CD4-positive, alpha-beta T cell treated with Interleukin-4 for 4 hours (primary cell): ENCODE measurements at places on chromosomes 2 and 18.

GRCh38 chr2:76332871-76333270, 622.2 kb upstream of the GCFC2 start:
- no peak for DNase-seq

- DNase-seq, result no peak
Measured at GRCh38 chr18:60391571-60392226, 19.1 kb upstream of the MC4R start.

DNA sequence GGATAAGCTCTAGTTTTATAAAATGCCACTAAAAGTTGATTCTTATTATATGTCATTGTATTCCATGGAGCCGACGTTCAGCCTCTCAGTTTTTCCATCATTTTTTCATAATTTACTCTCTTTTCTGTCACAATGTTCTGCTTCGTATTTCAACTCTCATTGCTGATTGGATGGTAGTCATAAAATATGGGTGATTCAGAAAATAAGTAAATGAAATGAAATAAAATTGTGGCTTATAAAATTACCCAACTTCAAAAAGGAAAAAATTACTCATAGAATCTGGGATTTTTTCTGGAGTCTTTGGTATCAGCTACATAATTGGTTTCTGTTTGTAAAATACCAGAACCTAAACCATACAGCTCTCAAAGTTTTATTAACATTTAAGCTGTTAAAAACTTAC, 139.7 kb upstream of the ITGA4 start:
- DNase-seq, result no peak

DNA sequence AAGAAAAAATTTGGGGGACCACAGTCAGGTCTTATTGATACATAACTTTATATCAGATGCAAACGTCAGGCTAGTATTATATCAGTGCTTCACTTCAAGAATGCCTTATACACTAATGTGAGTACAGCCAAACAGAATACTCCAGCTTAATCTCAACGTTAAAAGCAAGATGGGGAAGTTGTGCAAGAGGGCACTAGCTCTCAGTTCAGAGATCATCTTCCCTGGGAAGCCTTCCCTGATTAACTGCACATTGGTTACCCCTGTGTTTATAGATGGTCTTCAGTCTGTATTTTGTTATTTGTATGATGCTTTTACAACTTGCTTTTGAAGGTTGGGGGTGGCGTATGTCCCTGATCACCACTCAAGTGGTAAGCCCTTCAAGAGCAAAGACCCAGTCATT, 11.4 kb downstream of the EPAS1 start:
- DNase-seq, result no peak

DNA sequence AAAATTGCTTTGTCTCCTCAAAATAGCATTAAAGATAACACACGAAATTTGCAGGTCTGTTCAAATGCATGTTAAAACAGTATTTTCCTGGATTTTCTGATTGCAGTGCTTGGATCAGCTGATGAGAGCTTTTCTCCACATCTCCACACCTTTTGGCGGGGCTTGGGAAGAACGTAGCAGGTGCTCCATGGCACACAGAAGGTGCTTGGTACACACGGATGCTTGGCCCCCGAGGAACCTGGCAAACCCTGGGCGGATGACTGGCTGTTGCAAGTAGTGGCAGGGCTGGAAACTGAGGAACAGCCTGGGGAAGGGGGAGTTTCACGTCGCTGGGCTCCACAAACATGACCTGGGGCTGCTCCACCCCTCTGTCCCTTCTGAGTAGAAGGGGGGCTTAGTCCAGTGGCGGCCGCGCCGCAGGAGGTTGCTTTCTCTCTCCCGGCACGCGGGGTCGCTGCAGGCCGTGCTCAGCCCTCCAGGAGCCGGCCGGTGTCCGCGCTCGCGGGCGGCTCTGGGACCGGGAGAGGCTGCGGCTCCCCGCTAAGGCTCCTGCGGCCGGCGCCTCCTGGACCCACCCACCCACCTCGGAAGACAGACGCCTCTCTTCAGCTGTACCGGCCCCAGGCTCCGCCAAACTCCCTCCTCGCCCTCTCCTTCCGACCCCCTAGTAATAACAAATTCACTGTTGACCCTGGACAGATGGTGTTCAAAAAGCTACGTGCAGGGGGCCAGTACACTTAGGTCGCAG, 69.3 kb downstream of the MARCO start:
- no peak for DNase-seq

- DNase-seq, result no peak
Measured at GRCh38 chr2:60644951-60645350, 91.5 kb upstream of the BCL11A start.

DNA sequence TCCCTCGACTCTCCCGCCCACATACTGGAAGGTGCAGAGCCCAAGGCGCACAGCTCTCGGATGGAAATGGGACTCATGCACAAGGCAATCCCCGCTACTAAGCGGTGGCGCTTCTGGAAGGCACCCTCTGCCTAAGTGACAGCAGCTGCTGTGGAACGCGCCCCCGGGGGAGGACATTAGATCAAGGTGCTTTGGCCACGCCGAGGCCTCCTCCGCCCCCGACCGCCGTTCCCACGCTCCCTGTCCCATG, 202 bp downstream of the MCEE start:
- no peak for DNase-seq

- no peak for DNase-seq
Measured at GRCh38 chr2:46498681-46499080, 19.3 kb downstream of the TMEM247 start.

GRCh38 chr2:205496772-205497171, 185.5 kb upstream of the NRP2 start:
- DNase-seq, result no peak

DNA sequence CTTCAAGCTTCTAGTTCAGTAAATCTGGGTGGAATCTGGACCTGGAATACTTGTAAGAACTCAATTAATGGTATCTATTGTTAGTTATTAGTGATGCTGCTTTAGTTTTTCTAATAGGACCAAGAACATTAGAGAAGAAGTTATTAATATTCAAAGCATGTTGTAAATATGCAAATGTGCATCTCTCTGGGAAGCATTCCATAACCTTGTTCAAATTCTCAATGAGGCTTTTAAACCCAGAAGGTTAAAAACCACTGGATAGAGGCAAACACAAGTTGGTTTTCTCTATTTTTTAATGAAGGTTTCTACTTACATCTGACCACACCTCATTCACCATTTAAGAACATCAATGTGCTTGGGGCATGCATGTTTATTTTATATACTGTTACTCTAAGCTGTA, 16.1 kb upstream of the ACVR1C start:
- DNase-seq, result no peak

DNA sequence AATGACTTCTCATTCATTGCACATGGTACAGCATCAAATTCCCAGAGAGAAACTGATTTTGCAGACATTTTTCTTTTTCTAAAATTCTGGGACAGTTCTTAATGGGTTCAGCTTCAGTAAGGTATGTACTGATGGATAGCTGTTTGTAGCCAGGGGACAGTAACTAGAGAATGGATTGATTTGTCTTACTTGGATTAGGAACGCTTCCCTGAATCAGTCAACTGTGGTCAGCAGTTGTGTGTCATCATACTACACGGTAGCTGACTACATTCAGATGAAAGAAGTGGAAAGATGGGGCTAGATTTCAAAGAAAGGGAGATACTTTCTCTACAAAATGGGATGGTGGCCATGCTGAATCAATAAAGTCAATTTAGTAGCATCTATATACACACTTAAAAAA, 431.4 kb downstream of the GRB14 start:
- no peak for DNase-seq

- DNase-seq, result no peak
Measured at GRCh38 chr18:36499938-36500337, 202.4 kb downstream of the FHOD3 start.

- DNase-seq, result no peak
Measured at GRCh38 chr2:174965992-174966744, 39.0 kb downstream of the CHN1 start.

- DNase-seq, result peak; percentile 52
Measured at GRCh38 chr2:143284087-143284675, 155.0 kb downstream of the ARHGAP15 start.

DNA sequence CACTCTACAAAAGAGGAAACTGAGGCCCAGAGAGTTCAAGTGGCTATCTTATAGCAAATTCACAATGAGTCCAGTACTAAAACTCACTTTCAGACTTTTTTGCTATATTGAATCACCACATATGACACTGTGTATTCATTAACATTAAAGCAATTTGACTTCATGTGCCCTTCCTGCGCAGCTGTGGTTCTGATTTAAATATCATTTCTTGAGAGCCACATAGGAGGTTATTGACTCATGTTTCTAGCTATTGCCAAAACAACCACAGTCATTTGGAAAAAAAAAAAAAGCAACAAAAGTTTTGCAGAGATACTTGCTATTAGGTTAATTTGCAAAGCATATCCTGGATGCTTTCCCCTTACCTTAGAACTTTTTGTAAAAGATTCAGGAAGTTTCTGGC, 341.2 kb downstream of the PIK3C3 start:
- no peak for DNase-seq

DNA sequence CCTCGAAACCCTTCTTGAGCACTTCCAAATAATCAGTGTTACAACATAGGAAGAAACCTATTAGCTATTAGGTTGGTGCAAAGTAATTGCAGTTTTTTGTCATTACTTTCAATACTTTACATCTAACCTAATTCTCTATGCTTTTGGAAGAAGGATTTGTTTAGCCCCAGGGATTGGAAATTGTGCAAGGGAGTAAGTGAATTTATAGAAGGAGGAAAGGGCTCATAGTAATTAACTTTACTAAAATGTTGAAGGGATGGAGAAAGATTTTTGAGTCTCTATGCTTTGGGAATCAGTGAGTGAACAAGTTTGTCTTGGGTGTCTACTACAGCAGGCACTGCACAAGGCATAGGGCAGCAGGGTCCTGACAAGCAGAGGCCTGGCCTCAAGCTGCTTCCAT, 261.1 kb downstream of the EN1 start:
- no peak for DNase-seq

DNA sequence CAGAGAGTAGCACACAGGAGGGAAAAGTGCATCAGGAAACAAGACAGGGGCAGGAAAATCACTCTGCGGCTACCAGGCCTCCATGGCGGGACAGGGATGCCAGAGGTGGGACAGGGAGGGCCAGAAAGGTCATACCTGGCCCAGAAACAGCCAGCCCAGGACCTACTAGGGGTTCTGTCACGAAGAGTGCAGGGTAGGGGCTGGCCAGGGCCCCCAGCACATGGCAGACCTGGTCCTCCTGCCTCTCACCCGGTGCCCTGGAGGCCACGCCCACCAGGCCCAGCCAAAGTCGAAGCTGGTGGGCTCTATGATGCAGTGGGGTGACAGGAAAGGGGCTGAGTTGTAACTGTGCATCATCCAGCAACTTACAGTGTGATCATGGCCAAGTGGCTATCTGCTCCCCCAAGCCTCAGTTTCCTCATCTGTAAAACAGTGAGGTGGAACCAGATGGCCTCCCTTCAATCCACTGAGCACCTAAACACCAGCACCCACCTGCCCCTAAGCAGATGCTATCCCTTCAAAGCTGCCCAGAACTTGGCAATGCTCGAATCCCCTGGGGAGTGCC, 10.6 kb downstream of the CYP26B1 start:
- DNase-seq, result no peak

DNA sequence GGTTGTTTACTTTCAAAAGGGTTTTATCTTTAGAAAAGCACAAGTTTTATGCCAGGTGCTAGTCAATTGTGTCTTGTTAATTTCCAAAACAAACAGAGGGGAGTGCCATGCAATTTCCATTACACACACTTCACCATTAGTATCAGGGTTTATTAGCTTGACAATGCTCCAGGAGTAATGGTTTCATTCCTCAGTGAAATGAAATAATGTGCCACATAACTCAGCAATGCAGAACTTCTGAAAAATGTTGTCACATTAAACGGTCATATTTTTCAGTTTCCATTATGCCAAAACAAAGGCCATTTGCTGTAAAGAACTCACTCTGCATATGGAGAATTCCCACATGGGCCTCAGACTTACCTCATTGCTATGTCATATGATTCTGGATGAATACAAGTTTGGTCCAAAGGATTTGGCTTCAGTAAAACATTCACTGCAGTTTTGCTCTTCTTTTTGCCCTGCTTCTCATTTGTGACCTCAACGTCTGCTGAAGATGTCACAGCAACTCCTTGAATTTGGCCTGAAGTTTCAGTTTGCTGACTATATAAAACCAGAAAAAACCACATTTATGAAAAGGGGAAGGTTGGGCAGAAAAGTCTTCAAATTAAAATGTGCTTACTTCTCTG, 198.2 kb downstream of the SRBD1 start:
- no peak for DNase-seq

DNA sequence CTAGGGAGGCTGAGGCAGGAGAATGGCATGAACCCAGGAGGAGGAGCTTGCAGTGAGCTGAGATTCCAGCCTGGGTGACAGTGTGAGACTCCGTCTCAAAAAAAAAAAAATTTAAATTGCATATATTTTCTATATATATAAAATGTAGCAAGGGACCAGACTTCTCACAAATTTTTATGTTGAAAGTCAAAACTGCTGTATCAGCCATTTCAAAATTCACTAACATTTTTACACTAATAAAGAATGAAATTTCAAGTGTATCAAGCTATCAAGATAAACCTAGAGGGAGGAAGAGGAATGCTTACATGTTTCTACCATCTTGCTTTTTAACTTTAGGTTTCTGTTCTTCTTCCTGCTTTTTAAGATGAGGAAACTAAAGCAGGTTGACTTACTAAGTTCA, 464.0 kb downstream of the KCNJ3 start:
- DNase-seq, result no peak

DNA sequence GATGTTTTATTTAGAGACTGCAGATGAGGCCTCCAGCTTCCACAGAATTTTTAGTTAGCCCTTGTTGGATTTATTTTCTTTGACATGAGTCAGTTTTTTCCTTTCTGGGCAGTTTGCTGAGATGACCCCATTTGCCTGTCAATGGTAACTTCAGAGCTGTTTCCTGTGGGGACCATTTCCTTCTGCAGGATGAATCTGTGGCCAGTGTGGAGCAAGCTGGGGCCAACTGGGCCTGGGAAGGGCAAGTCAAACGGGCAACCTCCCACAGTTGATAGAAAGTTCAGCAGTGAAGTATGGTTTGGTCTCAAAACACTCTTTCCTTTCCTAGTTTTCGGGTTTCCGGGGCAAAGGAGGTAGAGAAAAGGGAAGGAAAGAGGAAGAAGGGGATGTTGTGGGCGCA, 291.4 kb upstream of the NRP2 start:
- DNase-seq, result no peak

GRCh38 chr2:216047397-216047796, 34.0 kb upstream of the MREG start:
- no peak for DNase-seq

DNA sequence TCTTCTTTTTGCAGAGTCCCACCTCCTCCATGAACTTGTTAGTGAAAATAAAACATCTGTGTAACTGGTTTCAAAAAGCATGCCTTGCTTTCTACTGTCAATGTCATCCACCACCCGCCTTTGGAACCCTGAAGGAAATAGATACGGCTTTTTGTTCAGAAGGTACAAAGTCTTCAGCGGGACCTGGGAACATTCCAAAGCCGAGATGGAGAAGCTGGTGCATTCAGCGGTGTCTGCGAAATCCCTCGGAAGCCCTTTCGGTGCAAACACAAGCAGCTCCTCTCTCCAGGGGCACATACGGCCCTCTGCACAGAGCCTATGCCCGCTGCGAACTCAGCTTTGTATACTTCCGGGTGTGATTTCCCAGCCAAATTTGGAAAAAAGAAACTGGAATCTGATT, 555.8 kb upstream of the SALL3 start:
- DNase-seq, result no peak
